Regular cardiac myocyte (primary cell): ENCODE measurements at places on chromosomes 4 and X. TPM values are rescaled to one million over a fixed set of nuclear protein-coding genes. Genes with fewer than 3 reads are reported as not detected.

TMPRSS11B gene
- not detected in 2 replicates for total RNA-seq

SSX3 gene
- total RNA-seq, result not detected in 2 replicates

RPS6KA6 gene
- 2.3 and 2.5 TPM in 2 replicates for total RNA-seq

CRMP1 gene
- not detected in 2 replicates for total RNA-seq

CFAP99 gene
- total RNA-seq, result not detected in 2 replicates

OPN1LW gene
- total RNA-seq, result not detected in 2 replicates

JCHAIN gene
- 0.19 and 2.0 TPM in 2 replicates for total RNA-seq

RHOXF2B gene
- not detected in 2 replicates for total RNA-seq
